ENCODE measurements at places on chromosomes 1 and 21.

GRCh38 chr21:34019402-34019801 is 54.0 kb upstream of the MRPS6 start:
- no peaks in the 10 kb centered on the region for H3K36me3 ChIP-seq
- H3K4me3 ChIP-seq = no peak overlapping the region
- no peaks in the 10 kb centered on the region for H3K27me3 ChIP-seq
- H3K4me1 ChIP-seq = peaks cover 13% of the 10 kb centered on the region

GRCh38 chr1:59596956-59597355 is 217.8 kb upstream of the HOOK1 start:
- no peaks in the 10 kb centered on the region for H3K27me3 ChIP-seq
- H3K4me1 ChIP-seq = no peaks in the 10 kb centered on the region
- no peak for DNase-seq
- H3K27ac ChIP-seq = peak overlapping the region; percentile 41

- H3K27ac ChIP-seq = no peak overlapping the region
- DNase-seq = no peak
- H3K4me1 ChIP-seq = no peaks in the 10 kb centered on the region
- no peaks in the 10 kb centered on the region for H3K36me3 ChIP-seq
- no peaks in the 10 kb centered on the region for H3K27me3 ChIP-seq
Observed at GRCh38 chr1:172761581-172762486, 102.9 kb downstream of the FASLG start.

DNA sequence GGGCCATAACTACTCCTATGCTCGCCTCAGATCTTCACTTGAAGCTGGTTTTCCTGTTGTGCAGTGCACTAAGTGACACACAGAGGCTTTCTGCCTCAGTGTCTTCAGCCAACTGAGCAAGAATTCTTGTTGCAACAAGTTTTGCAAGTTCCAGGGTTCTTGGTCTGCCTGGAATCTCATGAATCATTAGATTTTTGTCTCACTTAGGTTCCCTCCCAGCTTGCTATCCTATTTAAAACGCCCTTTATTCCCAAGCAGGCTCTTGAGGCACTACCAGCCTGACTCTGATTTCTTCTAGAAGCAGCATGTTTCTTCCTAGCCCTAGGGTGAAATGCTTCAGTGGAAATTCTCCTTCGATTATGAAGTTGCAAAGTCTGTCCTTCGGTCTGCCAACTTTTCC is 158.8 kb downstream of the C1orf21 start:
- H3K27me3 ChIP-seq = no peaks in the 10 kb centered on the region
- H3K4me3 ChIP-seq = no peak overlapping the region
